Esophagus muscularis mucosa (tissue), 4 donors: ENCODE measurements at places on chromosomes 4 and X. TPM values are rescaled to one million over a fixed set of nuclear protein-coding genes. Genes with fewer than 3 reads are reported as not detected.

DNA sequence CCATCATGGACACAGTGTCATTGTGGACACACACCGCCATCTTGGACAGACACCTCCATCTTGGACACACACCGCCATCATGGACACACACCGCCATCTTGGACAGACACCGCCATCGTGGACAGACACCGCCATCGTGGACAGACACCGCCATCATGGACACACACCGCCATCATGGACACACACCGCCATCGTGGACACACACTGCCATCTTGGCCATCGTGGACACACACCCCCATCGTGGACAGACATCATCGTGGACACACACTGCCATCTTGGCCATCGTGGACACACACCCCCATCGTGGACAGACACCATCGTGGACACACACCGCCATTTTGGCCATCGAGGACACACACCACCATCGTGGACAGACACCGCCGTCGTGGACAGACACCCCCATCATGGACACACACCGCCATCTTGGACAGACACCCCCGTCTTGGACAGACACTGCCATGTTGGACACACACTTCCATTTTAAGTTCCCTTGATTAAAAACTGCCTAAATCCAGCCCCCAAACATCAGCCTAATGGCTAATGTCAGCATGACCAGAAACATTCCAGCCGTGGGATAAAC is 9.1 kb downstream of the ASMTL start:
- no peak overlapping the region for H3K27ac ChIP-seq
- peaks cover 7% of the 10 kb centered on the region for H3K36me3 ChIP-seq
- no peaks in the 10 kb centered on the region for H3K27me3 ChIP-seq
- no peak overlapping the region for H3K4me3 ChIP-seq
- DNase-seq, result no peak

DNA sequence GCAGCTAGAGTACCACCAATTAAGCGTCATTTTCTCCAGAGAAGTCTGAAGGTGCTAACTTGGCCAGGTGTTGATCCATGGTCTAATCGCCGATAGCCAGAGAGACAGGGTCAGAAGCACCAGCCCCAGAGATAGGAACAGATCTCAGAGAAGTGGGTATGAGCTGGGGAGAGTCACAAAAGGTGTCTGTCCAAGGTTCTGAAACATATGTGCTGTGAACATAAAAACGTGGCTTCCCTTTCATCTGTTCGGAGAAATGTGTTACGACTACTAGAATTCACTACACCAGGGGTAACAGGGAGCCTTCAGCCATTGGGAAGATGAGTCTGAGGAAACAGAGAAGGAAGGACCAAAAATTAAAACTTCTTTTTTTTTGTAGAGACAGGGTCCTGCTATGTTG is 91.3 kb downstream of the FBXL5 start:
- H3K4me1 ChIP-seq, result peaks cover 17% of the 10 kb centered on the region
- no peak for DNase-seq
- H3K4me3 ChIP-seq, result no peak overlapping the region
- peaks cover 80% of the 10 kb centered on the region for H3K36me3 ChIP-seq

GRCh38 chr4:1502976-1503375 is 96.7 kb upstream of the NKX1-1 start:
- no peaks in the 10 kb centered on the region for H3K36me3 ChIP-seq
- no peaks in the 10 kb centered on the region for H3K4me1 ChIP-seq
- no peak for DNase-seq

GRCh38 chr4:71456841-71457240 is 118.0 kb downstream of the SLC4A4 start:
- no peak for DNase-seq
- H3K36me3 ChIP-seq, result no peaks in the 10 kb centered on the region
- H3K4me3 ChIP-seq, result no peak overlapping the region
- H3K4me1 ChIP-seq, result no peaks in the 10 kb centered on the region
- H3K27me3 ChIP-seq, result no peaks in the 10 kb centered on the region

DNA sequence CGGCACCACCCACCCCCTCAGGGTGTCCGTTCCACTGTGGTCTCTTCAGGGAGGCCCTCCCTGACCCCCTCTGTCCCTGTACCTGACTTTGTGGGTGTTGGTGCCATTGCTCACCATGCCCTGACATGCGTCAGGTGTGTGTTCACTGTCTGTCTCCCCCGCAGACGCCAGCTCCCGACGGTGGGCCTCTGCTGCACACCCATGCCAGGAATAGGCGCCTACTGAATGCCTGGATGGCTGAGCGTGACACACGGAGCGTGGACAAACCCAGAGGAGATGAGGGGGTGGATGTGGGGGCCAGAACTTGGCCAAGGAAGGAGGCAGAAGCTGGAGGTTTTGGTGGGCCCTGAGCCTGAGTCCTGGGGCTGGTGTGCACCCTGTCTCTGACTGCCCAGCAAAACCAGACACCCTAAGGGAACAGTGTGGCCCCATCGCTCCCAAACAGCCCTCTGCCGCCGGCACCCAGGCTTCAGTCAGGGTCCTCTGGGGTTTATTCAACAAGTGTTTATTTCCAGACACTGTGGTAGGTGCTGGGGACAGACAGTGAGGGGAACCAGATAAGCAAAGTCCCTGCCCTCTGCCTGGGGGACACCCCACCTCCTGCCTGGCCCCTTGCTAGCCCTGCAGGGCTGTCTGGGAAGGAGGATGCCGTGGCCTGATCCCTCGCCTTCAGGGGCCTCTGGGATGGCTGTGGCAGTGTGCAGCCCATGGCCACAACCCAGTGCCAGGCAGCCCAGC is 76.9 kb downstream of the WFS1 start:
- H3K27me3 ChIP-seq, result no peaks in the 10 kb centered on the region
- no peak overlapping the region for H3K27ac ChIP-seq
- H3K4me1 ChIP-seq, result peaks cover 8% of the 10 kb centered on the region
- no peak overlapping the region for H3K4me3 ChIP-seq

GRCh38 chr4:180160195-180160983 is 2082.8 kb upstream of the TENM3 start:
- H3K4me1 ChIP-seq, result no peaks in the 10 kb centered on the region
- no peak overlapping the region for H3K4me3 ChIP-seq
- no peak overlapping the region for H3K27ac ChIP-seq
- DNase-seq, result no peak
- H3K36me3 ChIP-seq, result no peaks in the 10 kb centered on the region

DNA sequence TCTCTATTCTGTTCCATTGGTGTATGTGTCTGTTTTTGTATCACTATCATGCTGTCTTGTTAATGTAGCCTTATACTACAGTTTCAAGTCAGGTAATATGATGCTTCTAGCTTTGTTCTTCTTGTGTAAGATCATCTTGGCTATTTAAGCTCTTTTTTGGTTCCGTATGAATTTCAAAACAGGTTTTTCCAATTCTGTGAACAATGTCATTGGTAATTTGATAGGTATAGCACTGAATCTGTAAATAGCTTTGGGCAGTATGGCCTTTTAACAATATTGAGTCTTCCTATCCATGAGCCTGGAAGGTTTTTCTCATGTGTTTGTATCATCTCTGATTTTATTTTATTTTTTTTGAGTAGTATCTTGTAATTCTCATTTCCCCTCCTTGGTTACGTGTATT is 94.3 kb downstream of the ANAPC10 start:
- no peak overlapping the region for H3K4me3 ChIP-seq
- no peaks in the 10 kb centered on the region for H3K27me3 ChIP-seq
- no peak overlapping the region for H3K27ac ChIP-seq
- no peaks in the 10 kb centered on the region for H3K4me1 ChIP-seq
- no peak for DNase-seq
- H3K36me3 ChIP-seq, result no peaks in the 10 kb centered on the region

DNA sequence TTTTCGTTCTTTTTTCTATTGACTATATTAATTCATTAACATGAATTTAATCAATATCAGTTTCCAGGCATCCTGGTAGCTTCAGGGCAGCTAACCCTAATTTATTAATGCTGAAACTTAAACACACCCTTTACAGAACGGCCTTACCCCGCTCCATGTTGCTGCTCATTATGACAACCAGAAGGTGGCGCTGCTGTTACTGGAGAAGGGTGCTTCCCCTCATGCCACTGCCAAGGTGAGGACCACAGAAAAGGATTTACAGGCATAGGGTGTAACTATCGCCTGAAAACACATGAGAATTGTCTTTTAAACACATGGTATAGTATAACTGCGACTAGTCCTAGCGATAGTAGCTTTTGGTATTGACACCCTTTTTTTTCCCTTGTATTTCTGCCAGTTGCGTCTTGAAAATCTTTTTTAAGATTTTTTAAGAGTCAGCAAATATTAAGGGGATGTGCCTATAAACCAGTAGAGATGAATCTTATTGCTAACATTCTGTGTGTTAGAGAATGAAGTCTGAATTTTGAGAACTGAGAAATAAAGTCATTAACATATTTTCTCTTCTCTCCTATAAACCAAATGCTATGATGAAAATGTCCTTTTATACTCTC is 229.0 kb downstream of the ANK2 start:
- peaks cover 5% of the 10 kb centered on the region for H3K36me3 ChIP-seq
- no peak overlapping the region for H3K4me3 ChIP-seq
- H3K27ac ChIP-seq, result no peak overlapping the region
- H3K27me3 ChIP-seq, result no peaks in the 10 kb centered on the region
- DNase-seq, result no peak
- peaks cover 7% of the 10 kb centered on the region for H3K4me1 ChIP-seq

- no peaks in the 10 kb centered on the region for H3K36me3 ChIP-seq
- DNase-seq, result no peak
- no peaks in the 10 kb centered on the region for H3K27me3 ChIP-seq
- no peaks in the 10 kb centered on the region for H3K4me1 ChIP-seq
- H3K27ac ChIP-seq, result no peak overlapping the region
- H3K4me3 ChIP-seq, result no peak overlapping the region
Observed at GRCh38 chr4:53183754-53184153, 182.1 kb downstream of the SCFD2 start.

- no peaks in the 10 kb centered on the region for H3K36me3 ChIP-seq
- H3K4me1 ChIP-seq, result no peaks in the 10 kb centered on the region
- H3K4me3 ChIP-seq, result no peak overlapping the region
- H3K27ac ChIP-seq, result no peak overlapping the region
- no peaks in the 10 kb centered on the region for H3K27me3 ChIP-seq
- no peak for DNase-seq
Observed at GRCh38 chrX:123803331-123803983, 56.4 kb upstream of the XIAP start.

DNA sequence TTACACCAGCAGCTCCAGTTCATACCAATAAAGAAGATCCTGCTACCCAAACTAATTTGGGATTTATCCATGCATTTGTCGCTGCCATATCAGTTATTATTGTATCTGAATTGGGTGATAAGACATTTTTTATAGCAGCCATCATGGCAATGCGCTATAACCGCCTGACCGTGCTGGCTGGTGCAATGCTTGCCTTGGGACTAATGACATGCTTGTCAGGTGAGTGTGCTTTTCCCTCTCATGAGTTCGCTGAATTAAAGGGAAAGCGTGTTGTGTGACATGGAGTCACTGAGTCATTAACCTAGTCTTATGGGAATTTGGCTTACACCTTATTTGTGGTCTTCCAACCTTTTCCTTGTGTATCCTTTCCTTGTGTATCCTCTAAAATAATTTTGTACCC is 15.9 kb downstream of the TMEM165 start:
- peaks cover 59% of the 10 kb centered on the region for H3K36me3 ChIP-seq
- peaks cover 9% of the 10 kb centered on the region for H3K4me1 ChIP-seq
- DNase-seq, result no peak
- H3K4me3 ChIP-seq, result no peak overlapping the region
- no peaks in the 10 kb centered on the region for H3K27me3 ChIP-seq

DNA sequence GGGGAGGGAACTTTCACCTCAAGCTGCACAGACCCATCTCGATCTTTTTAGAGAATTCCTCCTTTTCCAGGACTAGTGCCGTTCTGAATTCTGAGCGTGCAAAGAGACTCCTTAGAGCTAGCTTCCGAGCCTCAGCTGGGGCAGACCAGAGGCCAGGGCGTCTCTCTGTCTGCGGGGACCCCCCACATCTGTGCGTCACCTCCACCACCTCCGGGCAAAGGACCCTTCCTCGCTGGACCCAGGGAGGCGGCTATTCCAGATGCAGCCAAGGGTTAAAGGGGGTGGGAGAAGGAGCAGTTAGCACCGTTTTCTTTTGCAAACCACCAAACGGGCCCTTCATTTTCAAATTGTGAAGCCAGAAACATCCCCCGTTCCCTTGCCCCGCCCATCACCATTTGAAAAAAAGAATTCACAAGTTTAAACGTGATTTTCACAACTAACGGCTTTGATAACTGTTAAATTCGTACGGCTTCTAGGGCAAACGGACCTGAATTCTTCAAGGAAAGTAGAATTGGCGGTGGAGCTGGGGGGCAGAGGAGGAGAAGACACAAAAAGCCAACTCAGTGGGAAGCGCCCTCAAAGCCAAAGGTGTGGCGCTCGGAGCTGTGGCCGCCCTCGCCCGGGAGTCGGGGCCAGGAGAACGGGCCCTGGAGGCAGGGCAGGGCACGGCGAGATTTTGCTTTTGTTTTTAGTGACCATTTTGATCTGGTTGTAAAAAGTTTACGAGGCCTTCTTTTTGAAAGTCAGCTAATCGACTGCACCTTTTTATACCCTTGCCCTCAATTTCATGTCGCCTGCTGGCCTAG is 3.3 kb upstream of the PDGFRA start:
- H3K4me3 ChIP-seq, result peak overlapping the region; percentile 58
- H3K4me1 ChIP-seq, result peaks cover 46% of the 10 kb centered on the region
- no peaks in the 10 kb centered on the region for H3K36me3 ChIP-seq
- H3K27me3 ChIP-seq, result peaks cover 47% of the 10 kb centered on the region

GRCh38 chrX:115573185-115573584 is 12.2 kb downstream of the PLS3 start:
- H3K27me3 ChIP-seq, result no peaks in the 10 kb centered on the region
- H3K4me1 ChIP-seq, result peaks cover 9% of the 10 kb centered on the region
- H3K36me3 ChIP-seq, result no peaks in the 10 kb centered on the region

DNA sequence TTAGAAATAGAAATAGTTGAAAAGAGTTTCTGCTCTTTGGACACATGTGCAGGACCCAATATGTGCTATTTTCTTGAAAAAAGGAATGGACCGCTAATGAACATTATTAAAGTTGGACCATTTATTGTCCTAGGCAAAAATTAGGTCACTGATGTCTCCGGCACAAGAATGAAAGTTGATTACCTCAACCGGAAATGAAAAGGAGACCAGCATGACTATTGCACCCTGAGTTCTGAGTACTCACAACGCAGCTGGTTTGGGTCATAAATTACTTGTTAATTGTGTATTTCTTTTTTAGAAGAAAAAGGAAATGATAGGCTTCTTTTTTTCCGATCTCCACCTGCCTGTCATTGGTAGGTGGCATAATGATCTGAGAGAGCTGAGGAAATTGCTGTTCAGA is 232.7 kb downstream of the ARHGAP24 start:
- no peak for DNase-seq
- H3K4me1 ChIP-seq, result no peaks in the 10 kb centered on the region
- H3K27ac ChIP-seq, result no peak overlapping the region
- no peaks in the 10 kb centered on the region for H3K36me3 ChIP-seq
- no peaks in the 10 kb centered on the region for H3K27me3 ChIP-seq

- no peaks in the 10 kb centered on the region for H3K36me3 ChIP-seq
- H3K27ac ChIP-seq, result no peak overlapping the region
- H3K4me1 ChIP-seq, result no peaks in the 10 kb centered on the region
- H3K27me3 ChIP-seq, result no peaks in the 10 kb centered on the region
Observed at GRCh38 chr4:181827246-181827645, 416.0 kb upstream of the TENM3 start.

- no peaks in the 10 kb centered on the region for H3K36me3 ChIP-seq
- peak overlapping the region; percentile 73 for H3K4me3 ChIP-seq
- peaks cover 59% of the 10 kb centered on the region for H3K4me1 ChIP-seq
- DNase-seq, result no peak
Observed at GRCh38 chr4:2416564-2417225, 1.8 kb downstream of the ZFYVE28 start.

SLC34A2 gene
- 0.42 TPM for total RNA-seq

BEX1 gene
- 7.6 TPM for total RNA-seq

RXFP1 gene
- not detected for total RNA-seq

PLAC8 gene
- 0.78 TPM for total RNA-seq

RPS3A gene
- 1,272 TPM for total RNA-seq

FABP2 gene
- total RNA-seq, result not detected

STBD1 gene
- 14.8 TPM for total RNA-seq
